ENCODE measurements at places on chromosomes 12 and 14. TPM values are rescaled to one million over a fixed set of nuclear protein-coding genes. Genes with fewer than 3 reads are reported as not detected.

ZCRB1 gene
- total RNA-seq = 22.5 TPM

KCNJ8 gene
- total RNA-seq = 1.1 TPM

CLEC1B gene
- not detected for total RNA-seq

DNA sequence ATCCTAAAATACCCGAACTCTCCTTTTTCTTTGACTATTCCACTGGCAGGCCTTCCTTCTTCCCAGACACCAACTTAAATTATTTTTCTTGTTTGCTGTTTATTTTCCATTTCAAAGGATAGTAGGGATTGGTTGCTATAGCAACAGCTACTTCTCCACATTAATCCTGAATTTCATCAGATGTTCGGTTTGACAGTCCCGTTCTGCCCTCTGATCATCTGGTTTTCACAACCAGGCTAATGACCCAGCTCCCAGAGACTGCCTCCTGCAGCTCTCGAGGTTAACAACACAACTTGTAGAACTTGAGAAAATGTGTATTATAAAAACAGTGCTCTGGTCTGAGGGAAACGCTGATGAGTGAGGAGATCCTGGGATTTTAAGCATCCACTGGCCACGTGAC lies 45.5 kb downstream of the NUAK1 start:
- no peak for DNase-seq

DNA sequence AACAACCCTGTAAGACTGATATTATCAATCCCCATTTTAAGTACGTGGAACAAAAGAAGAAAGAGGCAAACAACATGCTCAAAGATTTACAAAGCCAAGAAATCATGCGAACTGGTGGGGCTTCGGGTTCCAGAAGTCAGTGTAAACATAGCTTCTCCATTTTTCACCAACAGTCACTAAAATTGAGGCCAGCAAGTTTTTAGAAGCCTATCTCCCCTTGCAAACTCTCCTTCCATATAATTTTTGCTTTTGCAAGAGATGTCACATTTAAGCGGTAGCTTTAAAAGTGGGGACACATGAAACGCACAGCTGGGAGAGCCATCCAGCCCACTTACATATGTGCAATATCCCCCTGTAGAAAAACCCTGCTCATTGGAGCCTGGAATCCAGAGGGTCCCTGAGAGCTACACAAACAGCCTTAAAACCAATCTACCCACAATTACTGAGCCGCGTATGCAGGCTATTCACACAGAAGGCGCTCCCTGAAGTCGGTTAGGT lies 797 bp downstream of the SLC11A2 start:
- DNase-seq = no peak

All from esophagus squamous epithelium (tissue), 5 donors.